ENCODE measurements at places on chromosomes 2 and 18.

DNA sequence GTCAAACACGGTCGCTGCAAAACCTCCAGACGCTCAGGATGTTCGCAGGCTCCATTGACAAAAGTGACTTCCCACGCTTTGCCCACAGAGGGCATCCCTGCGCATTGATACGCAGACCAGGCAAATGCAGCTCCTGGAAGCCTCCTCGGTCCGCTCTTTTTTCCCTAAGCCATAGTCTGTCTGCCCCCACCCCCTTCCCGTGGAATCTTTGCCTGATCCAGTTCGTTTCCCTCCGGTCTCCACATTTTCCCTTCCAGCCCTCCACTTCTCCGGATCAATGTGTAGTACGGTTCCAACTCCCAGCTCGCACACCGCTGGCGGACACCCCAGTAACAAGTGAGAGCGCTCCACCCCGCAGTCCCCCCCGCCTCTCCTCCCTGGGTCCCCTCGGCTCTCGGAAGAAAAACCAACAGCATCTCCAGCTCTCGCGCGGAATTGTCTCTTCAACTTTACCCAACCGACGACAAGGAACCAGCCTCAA, at the start of gene DCC:
Gene DCC (plus strand): TSS at position 307 of the 481 bp plus-strand sequence. CDS start 591 bp downstream, outside the sequence.
- no peak for DNase-seq

DNA sequence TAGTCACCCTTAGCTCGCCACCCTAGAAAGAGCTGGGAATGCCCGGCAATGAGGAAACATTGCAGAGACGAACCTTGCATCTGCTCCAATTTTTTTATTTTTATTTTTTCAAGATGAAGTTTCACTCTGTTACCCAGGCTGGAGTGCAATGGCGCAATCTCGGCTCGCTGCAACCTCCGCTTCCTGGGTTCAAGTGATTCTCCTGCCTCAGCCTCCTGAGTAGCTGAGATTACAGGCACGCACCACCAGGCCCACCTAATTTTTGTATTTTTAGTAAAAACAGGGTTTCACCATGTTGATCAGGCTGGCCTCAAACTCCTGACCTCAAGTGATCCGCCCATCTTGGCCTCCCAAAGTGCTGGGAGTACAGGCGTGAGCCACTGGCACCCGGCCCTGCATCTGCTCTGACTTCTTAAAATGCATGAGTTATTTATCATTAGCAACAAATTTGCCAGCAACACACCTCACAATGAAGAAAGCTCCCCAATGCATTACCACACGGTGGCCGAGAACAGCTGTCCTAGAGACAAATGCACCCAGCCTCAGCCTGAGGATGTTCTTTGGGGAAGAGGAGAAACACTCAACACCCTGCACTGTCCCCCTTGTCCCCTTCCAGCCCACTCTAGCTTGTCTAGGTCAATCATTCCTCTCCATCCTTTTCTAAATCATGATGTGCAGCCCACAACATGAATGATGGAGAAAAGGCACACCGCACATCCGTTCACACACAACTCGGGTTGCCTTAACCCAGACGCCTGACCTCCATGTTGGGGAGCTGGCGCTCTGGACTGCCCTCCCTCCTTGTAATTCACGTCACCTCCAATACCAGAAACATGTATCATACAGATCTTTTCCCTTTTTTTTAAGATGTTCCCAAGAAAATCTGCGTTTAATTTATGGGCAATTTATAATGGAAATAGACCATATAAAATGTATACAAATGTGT, 46.9 kb downstream of the TTC32 start:
- no peak for DNase-seq

DNA sequence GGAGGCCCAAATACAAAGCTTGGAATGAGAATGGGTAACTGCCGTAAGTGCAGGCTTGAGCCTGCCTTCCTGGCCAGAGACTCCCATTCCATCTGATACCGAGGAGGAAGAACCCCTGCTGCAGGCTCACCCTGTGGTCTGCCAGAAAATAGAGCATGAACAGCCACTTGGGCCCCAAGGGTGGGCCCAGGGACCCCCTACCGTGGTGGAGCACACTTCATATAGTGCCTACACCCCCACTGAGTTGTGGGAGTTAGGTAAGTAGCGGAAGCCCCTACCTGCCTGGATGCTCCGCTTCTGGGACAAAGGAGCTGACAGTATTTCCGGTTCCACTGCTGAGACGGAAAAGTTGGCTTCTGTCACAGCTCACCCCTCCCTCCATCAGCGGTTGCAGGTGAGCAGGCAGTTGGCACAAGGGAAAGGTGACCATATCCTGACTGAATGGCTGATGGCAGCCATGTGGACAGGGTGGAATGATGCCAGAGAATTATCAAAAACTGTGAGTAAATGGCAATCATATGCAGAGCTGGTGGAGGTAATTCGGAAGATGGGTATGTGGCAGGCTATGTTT, 11.5 kb upstream of the C2orf42 start:
- DNase-seq: no peak

DNA sequence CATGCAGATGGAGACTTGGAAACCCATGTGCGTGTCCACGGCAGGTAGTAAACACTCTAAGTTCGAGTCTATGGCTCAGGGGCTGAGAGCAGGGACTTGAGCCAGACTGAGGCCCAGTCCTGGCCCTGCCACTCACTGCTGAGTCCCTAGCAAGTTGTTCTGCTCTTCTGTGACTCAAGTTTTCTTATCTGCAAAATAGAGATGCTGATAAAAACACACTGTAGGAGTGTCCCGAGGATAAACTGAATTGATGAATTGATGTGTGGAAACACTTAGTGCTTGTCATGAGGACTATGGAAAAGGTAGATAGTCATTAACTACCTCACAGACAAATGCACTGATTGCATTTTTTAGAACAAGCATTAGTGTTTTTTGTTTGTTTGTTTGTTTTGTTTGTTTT, 73.2 kb downstream of the BOLA3 start:
- DNase-seq: no peak

- DNase-seq: no peak
These were observed 113.3 kb upstream of the CDC42EP3 start for GRCh38 chr2:37784759-37785149.

- DNase-seq: no peak
These were observed 175.5 kb downstream of the ZNF407 start for GRCh38 chr18:74773171-74773624.

- no peak for DNase-seq
These were observed 34.1 kb upstream of the VWC2L start for GRCh38 chr2:214376618-214377285.

- DNase-seq: no peak
These were observed 103.5 kb downstream of the SMIM21 start for GRCh38 chr18:75323821-75324585.

DNA sequence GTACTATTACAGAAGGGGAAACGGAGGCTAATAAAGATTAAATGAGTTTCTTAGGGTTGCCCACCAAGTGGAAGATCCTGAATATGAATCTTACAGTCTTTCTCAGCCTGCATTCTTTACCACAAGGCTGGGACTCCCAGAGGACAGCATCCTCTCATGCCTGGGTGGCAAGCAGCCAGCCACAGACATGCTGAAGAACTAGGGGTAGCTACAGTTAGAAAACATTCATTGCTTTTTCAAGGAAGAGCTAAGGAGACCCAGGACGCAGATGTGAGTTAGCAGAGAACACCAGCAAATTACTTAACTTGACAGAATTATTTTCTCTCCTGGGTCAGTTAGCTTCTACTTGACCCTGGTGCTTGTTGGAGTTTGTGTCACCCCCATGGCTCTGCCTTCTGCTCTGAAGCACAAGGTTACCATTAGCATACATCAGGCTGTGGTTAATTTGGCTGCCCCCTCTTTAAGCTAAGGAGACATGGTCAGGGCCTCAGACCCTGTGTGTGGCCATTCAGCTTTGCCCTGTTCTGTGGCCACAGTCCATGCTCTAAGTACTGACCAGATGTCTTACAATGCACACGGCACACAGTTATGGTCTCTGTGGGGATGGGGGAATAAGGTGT, 132.3 kb upstream of the TNP1 start:
- DNase-seq: no peak

GRCh38 chr2:181836583-181836982, 54.9 kb upstream of the ITPRID2 start:
- DNase-seq: no peak

- DNase-seq: no peak
These were observed 922 bp downstream of the HS1BP3 start for GRCh38 chr2:20649976-20650375.

- no peak for DNase-seq
These were observed 54.9 kb downstream of the R3HDM1 start for GRCh38 chr2:135586148-135586547.

GRCh38 chr2:235270956-235271355, 222.9 kb upstream of the AGAP1 start:
- peak; percentile 8 for DNase-seq

DNA sequence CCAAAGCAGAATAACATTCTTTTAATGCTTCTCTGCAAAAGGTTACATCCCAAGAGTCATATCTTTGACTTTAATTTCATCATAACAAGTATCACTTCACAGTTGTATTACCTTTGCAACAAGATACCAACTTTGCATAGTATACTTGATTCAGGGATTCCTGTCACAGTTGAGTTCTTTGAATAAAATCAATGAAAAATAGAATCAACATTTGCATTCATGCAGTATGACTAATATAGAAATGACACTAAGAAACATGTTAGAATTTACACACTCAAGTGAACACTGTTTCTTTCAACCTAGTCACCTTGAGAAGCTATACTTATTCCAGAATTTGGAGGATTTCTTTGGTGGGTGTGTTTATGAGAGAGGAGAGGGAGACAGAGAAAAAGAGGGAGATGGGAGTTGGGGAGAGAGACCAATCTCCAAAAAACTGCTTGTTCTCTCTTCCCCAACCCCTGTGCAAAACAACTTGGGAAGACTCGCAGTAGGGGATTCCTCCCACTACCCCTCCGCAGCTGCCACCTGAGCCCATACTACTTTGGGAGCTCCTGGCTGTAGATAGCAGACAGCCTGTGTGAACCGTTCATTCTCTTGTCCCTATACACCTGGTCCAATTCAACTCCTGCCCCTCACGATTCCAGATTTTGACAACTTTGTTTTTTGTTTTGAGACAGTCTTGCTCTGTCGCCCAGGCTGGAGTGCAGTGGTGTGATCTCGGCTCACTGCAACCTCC, 57.7 kb downstream of the PELI1 start:
- DNase-seq: no peak

DNA sequence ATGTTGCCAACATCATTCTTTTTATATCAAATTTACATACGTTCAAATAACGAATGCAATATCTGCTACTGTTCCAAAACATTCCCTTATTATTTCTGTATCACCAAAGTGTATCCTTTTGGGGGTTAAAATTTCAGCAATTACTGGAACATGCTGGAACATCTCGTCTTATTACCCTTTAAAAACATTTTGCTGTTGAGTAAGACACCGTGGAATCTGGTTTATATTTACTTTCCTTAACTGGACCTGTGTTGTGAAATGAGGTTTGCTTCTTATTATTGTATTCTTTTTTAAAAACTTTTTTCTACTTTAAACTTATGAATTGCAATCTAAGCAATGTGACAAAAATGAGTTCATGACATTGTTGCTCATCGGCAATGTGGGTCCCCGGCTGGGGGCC, 87.4 kb upstream of the PTPRM start:
- DNase-seq: no peak

GRCh38 chr2:216888887-216889622, 29.2 kb upstream of the TNP1 start:
- no peak for DNase-seq

DNA sequence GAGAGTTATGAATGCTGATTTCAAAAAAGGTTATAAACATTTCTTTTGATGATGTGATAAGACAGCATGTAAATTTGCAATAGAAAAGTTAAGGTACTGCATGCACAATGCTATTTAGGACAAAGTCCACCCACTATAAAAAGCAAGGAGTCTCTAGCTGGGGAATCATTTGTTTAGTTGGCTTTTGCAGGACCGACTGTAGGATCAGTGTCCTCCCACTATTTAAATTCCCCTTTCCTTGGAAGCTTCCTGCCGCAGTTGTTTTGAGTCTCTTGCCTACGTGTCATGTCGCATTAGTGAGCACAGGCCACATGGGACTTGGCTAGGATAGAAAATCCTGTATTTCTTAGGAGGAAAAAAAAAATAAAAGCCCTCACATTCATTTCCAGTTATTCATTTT, 13.1 kb downstream of the QPCT start:
- DNase-seq: no peak

GRCh38 chr2:100214265-100214971, 72.0 kb upstream of the AFF3 start:
- no peak for DNase-seq

- no peak for DNase-seq
These were observed 7.8 kb upstream of the ETAA1 start for GRCh38 chr2:67389286-67389685.

GRCh38 chr18:51236225-51236624, 38.7 kb upstream of the MEX3C start:
- no peak for DNase-seq

GRCh38 chr2:176553685-176554100, 284.5 kb downstream of the MTX2 start:
- peak; percentile 34 for DNase-seq

- no peak for DNase-seq
These were observed 30.4 kb downstream of the PRKRA start for GRCh38 chr2:178420463-178420999.

DNA sequence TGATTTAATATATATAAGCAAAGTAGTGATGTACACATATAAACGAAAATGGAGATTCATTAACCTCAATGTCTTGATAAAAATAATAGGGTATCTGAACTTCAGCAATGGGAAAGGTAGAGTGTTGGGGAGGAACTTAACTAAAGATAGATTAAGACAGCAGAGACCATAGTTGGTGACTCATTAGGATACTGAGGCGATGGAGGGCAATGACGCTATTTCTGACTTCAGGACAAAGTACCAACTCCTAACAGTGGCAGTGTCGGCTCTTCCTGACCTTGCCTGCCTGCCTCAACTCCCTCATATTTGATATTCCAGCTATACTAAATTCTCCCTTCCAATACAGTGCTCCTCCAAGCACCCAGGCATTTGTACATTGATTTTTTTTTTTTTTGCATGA, 98.6 kb downstream of the CDH2 start:
- no peak for DNase-seq

- DNase-seq: no peak
These were observed 48.0 kb downstream of the NAT8 start for GRCh38 chr2:73594251-73594650.

GRCh38 chr2:10883801-10884478, 27.8 kb upstream of the KCNF1 start:
- no peak for DNase-seq

DNA sequence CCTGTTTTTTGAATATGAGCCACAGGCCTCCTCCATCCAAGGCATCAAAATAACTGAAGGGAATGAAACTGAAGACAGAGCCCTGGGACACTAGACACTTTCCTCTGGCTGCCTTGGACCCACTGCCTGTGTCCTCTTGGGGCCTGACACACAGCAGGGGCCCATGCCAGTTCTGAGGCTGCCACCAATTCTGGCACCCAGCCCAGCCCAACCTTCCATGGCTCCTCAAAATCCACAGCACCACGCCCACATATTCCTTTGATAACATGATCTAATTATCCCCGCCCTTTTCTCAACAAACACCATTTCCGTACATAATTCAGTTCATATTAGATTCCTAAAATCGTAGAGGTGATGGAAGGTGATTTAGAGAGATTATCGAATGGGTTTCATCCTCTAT, 64.2 kb downstream of the EMX1 start:
- DNase-seq: no peak

Data from CD4-positive, alpha-beta T cell (primary cell).